WTC11 (cell line): ENCODE measurements at places on chromosomes 3 and 15.
A peak's percentile ranks its signal among the peaks of the same experiment; 100 is the strongest.

GRCh38 chr3:114554731-114555130, 260.9 kb downstream of the TIGIT start:
- DNase-seq: no peak

DNA sequence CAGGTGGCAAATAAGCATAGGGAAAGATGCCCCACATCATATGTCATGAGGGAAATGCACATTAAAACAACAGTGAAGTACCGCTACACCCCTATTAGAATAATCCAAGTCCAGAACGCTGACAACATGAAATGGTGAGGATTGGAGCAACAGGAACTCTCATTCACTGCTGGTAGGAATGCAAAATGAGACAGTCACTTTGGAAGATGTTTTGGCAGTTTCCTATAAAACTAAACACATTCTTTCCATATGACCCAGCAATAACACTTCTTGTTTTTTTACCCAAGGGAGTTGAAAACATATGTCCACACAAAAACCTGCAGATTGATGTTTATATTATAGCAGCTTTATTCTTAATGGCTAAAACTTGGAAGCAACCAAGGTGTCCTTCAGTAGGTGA, 116.4 kb upstream of the TOPAZ1 start:
- DNase-seq: no peak

- DNase-seq: peak; percentile 51
Observed at GRCh38 chr3:62371720-62372591, 1.4 kb downstream of the FEZF2 start.

DNA sequence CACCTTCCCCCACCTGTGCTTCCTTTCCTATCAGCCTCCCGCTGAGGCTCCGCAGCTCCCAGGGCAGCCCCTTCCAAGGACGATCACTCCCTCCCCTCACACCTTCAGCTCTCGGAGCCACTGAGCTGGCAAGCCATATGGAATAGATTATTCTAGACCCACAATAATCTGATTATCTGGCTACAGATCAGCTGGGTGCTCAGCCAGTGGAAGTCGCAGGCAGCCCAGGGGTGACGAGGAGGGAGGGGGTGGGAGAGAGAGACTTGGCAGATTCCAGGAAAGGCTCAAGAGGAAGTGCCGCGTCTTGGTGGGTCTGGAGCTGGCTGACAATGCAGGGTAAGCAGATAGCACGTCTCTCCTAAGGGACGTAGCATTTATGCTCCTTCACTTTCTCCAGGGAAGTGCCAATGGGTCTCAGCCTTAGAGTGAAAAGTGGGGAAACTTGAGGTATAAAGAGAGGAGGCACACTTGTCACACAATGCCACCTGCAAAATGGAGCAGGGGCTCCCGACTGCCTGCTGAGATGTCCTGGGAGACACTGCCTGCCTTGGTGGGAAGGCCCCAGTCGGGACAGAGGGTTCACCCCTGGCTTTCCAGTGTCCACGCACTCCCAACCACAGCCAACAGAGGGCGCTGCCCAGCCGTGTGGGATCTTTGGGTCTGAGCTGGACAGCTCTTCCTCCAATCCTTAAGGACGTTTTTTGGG, 9.4 kb upstream of the MESP1 start:
- DNase-seq: peak; percentile 94

DNA sequence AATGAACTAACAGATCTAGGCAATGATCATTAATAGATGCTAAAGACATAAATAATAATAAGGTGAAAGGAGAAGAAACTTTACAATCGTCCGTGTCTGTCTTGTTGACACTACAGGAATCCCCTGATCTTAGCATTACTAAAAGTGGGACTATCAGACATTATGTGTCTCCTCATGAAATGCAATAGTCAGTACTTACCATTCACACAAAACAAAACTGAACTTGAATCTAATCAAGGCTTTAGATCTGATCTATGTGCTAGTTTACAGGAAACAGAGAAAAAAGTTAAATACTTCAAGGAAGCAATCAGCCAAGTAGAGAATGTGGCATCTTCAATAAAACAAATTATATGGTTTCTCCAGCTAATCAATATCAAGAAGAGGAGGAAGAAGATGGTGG, 73.7 kb downstream of the PIK3CB start:
- DNase-seq: no peak

DNA sequence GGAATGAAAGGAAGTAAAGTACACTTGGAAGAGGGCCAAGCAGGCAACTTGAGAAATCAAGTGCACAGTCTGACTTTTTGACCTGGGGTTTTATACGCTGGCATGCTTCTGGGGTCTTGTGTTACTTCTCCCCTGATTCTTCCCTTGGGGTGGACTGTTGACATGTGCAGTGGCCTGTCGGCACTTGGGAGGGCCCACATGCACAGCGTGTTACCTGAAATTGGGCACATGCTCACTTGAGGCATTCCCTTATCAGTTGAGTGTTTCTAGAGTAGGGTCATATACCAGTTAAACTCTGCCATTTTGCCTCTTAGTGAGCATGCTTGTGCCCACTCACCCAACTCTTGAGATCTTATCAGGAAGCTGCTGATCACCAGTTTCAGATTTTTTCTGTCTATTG, 329.1 kb upstream of the SOX2 start:
- DNase-seq: no peak

DNA sequence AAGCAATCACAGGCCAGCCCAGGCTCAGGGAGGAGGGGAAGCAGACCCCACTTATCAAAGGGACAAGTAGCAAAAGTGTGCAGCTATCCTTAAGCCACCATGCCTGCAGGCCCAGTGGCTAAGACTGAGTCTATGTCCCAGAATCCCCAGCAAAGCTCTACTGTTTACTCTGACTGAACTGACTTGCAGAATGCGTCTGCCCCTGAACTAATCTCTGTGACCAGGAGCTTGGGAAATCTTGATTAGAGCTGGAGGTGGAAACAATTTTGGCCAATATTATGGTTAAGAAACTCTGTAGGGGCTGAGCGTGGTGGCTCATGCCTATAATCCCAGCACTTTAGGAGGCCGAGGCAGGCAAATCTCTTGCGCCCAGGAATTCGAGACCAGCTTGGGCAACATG, 22.6 kb downstream of the DPH3 start:
- DNase-seq: no peak

DNA sequence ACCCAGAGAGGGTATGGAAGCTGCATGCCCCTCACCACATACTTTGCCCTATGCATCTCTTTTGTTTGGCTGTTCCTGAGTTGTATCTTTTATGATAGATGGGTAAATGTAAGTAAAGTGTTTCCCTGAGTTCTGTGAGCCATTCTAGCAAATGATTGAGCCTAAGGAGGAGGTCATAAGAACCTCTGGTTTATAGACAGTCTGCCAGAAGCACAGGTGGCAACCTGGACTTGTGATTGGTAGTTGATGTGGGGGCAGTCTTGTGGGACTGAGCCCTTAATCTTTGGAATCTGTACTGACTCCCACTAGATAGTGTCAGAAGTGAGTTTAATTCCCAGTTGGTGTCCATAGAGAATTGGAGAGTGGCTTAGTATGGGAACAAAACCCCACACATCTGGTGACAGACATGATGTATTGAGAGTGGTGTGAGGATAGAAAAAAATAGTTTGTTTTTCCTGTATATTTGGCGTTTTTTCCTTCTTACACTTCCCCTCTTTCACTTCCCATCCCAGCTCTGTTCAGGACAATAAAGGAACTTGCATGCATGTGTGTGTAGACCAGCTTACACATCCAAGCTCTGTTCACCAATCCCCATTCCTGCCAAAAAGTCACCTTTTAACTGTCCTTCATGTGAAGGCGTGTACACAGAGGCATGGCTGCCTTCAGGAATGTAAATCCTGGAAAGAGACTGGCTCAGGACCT, 38.1 kb upstream of the SPPL2A start:
- no peak for DNase-seq

DNA sequence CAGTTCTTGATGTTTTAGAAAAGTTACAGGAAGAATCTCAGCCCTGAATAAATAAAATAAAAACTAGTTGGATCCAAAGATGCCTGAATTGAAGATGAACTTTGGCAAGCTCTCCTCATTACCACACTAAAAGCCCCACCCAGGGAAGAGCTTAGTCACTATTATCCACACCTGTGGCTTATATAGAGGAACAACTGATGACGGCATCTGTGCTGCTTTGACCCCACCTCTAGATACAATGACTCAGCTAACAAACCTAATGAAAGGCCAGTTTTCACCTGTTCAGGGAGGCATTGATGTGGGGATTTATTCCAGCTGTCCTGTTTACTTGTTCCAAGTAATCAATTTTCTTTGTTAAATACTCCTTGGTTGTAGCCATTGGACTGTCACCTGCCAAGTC, 604.7 kb upstream of the EPHA6 start:
- DNase-seq: no peak

DNA sequence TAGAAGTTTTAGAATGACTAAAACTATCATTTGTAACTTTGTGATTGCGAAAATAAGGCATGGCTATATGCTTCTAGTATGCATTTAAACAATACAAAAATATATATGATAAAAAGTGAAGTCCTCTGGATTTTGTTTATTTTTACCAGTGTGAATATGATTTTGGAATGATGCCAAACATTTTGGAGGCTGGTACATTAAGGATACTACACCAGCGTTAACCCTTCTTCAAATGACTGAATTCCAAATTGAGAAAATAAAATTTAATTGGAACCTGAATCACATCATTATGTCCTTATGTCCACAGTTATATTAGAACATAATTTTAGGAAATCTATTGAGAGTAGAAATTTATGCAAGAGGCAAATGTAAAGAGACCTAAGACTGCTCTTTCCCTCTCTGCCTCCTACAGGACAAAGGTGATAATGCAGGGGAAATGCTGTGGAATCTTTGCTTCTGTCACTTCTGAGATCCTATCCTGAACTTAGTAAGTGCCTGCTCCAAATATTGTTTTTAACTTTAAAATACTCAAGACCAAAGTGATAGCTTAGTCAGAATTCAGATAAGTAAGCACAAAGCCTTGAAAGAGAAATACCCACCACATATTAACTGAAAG, 121.1 kb upstream of the NANOGP8 start:
- no peak for DNase-seq
